ENCODE measurements at places on chromosomes 3 and 15.

- no peak for DNase-seq
These were observed 11.2 kb upstream of the ALCAM start for GRCh38 chr3:105355408-105356061.

GRCh38 chr15:58405865-58406264 is 25.9 kb upstream of the LIPC start:
- DNase-seq = no peak

DNA sequence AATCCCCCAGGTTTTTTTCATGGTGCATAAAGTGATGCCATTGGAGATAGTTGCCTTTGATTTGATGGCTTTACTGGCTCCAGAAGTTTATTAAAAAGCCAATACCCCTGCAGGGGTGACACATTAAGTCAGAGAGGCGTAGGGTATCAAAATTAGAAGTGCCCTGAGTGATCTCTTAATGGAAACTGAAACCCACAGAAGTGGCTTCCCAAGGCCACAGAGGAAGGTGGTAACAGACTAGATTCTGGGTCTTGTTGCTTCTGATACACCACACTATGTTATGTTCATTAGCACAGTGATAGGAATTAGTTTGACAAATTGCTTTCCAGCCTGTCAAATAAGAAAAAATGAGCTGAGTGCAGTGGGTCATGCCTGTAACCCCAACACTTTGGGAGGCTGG is 112.3 kb downstream of the IQCH start:
- no peak for DNase-seq

DNA sequence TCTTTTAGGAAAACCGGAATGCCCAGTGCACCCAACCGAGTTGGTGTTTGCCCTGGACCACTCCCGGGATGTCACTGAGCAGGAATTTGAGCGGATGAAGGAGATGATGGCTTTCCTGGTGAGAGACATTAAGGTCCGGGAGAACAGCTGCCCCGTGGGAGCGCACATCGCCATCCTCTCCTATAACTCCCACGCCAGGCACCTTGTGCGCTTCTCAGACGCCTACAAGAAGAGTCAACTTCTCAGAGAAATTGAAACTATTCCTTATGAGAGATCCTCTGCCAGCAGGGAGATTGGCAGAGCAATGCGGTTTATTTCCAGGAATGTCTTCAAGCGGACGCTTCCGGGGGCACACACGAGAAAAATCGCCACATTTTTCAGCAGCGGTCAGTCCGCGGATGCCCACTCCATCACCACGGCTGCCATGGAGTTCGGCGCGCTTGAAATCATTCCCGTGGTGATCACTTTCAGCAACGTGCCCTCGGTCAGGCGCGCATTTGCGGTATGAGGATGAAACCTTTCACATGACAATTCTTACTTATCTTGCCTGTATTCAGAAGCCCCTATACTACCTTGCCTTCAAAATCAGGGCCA is 97.5 kb downstream of the PIK3R4 start:
- no peak for DNase-seq

GRCh38 chr3:52237657-52238172 is 1.2 kb downstream of the TWF2 start:
- peak; percentile 94 for DNase-seq

DNA sequence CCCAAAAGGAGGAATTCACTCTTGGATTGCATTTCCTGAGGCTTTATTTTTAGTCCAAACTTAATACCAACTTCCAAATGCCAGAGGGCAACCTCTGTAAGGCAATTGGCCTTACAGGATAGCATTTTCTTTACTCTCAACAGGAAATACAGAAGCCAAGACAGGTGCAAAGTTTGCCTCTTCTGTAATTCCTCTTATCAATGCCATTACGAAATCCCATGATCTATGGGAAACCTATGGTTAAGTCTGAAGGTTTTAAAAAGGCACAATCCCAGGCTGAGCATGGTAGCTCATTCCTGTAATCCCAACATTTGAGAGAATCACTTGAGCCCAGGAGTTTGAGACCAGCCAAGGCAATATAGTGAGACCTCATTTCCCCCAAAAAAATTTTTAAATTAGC is 14.9 kb downstream of the PKM start:
- no peak for DNase-seq

- DNase-seq = no peak
These were observed 285.7 kb upstream of the MME start for GRCh38 chr3:154794391-154794790.

- DNase-seq = peak; percentile 37
These were observed 61.5 kb downstream of the IQSEC1 start for GRCh38 chr3:13011573-13012220.

- no peak for DNase-seq
These were observed 332.8 kb downstream of the CNTN3 start for GRCh38 chr3:74281705-74282104.

- no peak for DNase-seq
These were observed 5.0 kb downstream of the FAM219B start for GRCh38 chr15:74901612-74902063.

DNA sequence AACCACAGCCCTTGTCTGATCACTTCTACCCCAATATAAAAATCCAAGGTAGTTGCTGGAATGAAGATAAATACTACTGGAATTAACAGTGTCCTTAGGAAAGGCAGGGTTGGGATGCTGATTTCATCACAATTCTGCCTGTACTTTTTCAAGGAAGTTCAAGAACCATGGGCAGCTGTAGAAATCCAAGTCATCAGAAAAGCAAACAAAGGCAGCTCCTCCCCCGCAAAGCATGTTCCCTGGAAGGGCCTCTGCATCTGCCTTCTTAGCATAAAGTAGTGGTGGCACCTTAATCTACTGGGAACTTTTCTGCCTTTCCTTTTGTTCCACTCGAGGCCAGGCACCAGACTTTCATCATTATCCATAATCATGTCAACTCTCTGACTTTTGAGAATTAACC is 54.4 kb downstream of the ERC2 start:
- no peak for DNase-seq

DNA sequence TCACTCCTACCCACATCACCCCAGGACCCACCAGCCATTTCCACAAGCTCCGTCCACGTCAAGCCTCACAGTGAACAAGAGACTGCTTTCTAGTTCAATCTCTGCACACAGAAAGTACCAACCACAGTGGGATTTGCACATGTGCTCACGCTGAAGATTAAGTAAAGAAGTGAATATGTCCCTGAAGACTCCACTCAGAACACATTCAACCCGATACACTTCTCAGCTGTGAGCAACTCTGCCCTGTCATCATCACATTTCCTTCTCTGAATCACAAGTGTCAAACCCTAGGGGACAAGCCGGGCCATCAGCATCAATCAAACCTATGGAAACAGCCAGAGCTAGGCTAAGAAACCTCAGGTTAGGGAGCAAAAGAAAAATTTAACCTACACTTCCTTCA is 1.9 kb downstream of the STIMATE start:
- DNase-seq = no peak

DNA sequence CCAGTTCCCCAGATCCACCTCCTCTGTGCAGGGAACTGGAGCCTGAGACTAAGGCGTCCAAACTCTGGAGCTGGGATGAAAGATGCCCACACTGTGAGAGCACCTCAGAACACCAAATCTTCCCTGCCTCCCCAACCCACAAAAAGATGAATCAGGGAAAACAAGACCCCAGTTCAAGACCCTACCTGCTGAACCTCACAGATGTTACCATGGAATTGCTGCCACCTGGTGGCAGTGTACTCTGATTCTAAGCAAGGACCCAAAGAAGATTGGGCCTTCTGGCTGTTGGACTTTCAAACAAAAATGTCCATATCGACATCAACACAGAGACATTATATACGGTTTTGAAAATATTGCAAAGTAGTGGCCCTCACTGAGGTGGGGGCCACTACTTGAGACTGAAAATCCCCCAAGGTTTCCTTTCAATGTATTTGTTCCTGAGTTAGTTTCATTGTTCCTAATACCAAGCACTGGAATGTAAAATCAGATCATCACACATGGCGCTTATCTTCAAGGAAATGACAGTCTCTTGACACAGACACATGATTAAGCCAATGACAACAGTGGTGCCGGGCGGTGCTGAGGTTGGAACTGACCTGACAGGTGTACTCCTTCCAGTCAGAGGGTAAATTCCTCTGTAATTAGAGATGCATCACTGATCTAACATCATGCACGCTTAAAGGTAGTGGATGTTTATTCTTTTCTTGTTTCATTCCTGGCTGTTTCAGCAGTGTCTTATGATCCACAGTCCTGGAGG is 67.6 kb downstream of the SLC6A11 start:
- DNase-seq = no peak

DNA sequence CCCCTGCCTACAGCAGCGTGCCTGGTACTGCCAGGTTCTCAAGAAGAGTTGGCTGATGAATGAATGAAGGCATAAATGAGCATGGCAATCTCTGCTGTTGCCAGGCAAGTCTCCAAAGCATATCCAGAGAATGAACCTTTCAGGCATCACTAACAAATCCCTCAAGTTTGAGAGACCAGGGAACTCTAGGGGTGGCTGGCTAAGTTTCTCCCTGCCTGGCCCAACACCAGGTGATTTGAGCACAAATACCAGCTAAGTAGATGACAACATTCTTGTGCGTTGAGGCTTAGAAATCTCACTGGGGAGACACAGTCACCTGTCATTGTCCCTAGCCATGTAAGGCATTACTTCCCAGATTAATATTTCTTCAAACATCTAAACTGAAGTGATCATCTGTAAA is 81.4 kb upstream of the PTX3 start:
- DNase-seq = no peak

DNA sequence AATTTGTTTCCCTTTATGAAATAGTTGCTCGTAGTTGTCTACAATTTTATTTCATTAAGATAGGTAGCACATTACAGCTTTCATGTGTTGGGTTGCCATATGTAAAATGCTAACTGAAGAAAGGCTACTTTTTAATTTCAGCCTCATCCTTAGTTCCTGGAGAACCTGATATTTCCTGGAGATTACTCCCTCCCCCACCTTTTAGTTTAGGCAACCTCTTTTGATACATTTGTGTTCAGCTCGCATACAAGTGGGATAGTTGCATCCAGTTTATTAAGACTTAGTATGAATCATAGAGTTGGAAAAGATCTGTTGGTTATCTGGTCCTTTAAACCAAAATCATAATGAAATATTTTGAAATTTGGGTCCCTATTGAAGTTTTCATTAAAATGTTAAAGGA is 6.0 kb downstream of the SETD5 start:
- no peak for DNase-seq

DNA sequence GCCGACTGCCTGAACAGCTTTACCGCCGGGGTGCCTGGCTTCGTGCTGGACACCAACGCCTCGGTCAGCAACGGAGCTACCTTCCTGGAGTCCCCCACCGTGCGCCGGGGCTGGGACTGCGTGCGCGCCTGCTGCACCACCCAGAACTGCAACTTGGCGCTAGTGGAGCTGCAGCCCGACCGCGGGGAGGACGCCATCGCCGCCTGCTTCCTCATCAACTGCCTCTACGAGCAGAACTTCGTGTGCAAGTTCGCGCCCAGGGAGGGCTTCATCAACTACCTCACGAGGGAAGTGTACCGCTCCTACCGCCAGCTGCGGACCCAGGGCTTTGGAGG is 815 bp downstream of the SPINT1 start:
- no peak for DNase-seq

DNA sequence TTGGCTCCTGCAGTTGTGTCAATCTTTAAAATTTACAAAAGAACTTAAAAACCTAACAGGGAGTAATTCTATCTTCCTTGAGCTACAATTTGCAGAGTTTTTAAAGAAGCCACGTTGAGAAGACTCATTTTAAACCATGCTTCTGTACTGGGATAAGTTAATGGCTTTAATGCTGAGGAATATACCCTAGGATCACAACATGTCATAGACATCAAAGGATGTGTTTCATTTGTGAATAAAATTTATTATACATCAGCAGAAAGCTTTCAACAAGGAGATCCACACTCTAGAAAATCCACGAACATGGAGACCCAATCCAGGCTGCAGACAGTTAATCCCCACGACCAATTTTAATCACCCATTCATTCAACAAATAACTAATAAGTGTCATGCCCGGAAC is 297.2 kb downstream of the MAGI1 start:
- DNase-seq = no peak

GRCh38 chr15:61623746-61624145 is 394.6 kb upstream of the RORA start:
- DNase-seq = no peak

- no peak for DNase-seq
These were observed 4.3 kb downstream of the SST start for GRCh38 chr3:187665764-187666402.

DNA sequence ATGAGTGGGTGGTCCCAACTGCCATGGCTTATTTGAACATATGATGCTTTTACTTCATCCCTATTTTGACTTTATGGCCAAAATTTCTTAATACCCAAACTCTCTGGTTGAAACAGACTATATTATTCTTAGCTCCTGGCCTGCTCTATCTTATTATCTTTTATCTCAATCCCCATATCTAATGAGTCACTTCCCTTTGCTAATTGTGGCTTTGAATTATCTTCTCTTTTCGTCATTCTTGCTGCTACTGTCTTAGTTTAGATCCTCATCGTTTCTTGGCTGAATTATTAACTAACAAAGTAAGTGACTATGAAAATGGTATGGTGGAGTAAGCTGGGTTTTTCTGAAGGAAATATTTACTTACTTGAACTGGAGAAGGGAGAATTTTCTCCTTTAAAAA is 28.2 kb upstream of the DNAJC19 start:
- no peak for DNase-seq

GRCh38 chr3:84946240-84946639 is 12.5 kb upstream of the CADM2 start:
- DNase-seq = no peak

DNA sequence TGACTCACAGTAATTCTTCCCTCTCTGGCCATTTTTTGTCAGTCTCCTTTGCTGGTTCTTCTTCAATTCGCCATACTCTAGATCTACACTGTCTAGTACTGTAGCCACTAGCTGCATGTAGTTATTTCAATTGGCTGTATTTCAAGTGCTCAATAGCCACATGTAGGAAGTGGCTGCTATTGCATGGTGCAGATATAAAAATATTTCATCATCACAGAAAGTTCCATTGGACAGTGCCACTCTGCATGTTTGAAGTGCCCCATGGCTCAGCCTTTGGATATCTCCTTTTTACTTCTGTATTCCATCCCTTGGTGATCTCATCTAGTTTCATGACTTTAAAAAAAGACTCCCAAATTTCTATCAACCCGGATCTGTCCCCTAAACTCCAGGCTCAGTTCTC is 22.1 kb downstream of the PPP2R3A start:
- DNase-seq = no peak

GRCh38 chr3:47315069-47315647 is 32.4 kb downstream of the KLHL18 start:
- DNase-seq = no peak

DNA sequence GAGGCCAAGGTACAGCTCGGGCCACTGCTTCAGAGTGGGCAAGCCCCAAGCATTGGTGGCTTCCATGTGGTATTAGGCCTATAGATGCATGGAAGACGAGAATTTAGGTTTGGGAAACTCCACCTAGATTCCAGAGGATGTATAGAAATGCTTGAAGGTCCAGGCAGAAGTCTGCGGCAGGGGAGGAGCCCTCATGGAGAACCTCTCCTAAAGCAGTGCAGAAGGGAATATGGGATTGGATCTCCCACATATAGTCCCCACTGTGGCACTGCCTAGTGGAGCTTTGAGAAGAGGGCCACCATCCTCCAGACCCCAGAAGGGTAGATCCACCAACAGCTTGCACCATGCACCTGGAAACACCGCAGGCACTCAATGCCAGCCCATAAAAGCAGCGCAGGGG is 48.1 kb upstream of the XXYLT1 start:
- DNase-seq = no peak

GRCh38 chr15:71303977-71304376 is 188.7 kb downstream of the THSD4 start:
- no peak for DNase-seq

- no peak for DNase-seq
These were observed 76.7 kb downstream of the MITF start for GRCh38 chr3:69815970-69816369.
